ENCODE measurements at places on chromosomes 3 and 15.

DNA sequence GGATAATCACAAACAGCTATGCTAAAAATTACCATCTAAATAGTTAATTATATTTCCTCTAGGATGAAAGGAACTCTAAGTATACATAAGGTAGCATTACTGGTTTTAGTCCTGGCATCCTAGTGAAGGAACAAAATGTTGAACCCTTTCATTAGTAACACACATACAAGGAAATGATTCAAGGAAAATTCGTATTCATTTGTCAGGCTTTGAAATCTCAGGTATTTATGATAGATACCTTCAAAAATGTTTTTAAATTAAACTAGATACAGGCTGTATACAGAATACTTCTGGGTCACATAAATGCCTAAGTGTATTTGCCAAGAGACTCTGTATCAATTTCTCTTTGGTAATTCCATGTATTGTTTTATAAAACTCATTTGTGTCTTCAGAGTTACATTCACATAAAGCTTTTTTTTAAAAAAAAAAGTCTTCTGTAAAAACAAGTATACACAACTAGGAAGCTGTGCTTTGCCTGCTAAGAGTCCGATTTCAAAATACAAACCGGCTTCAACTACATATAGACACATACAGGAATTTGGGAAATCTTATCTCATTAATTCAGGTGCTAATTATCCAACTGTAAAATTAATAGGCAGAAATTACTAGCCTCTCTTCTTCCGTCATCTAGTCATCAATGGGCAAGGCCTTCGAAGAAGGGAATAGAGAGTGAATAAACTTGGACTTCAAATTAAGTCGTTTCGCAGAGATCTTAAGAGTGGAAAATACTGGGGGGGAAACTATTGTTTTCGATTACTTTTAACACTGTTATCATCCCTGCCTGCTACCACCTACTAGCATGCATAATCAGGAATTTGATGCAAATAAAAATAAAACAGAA is 1.3 kb downstream of the SECISBP2L start:
- DNase-seq: no peak

- no peak for DNase-seq
Measured at GRCh38 chr3:171164067-171164465, 137.5 kb upstream of the SLC2A2 start.

GRCh38 chr3:141644931-141645330 is 93.2 kb upstream of the RNF7 start:
- DNase-seq: peak; percentile 70

DNA sequence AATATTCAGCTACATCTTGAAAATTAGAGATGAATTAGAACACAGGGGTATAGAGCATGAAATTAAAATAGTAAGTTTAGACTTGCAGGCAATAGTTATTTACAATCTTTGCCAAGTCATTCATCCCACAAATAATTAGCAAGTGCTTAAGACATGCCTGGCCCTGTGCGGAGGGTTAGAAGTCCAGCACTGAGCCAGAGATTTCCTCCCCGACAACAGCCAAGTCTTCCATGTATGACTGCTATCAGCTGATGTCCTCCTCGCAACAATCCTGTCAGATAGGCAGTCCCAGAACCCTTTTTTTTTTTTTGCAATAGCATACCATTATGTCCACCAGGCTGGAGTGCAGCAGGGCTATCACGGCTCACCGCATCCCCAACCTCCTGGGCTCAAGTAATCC is 14.6 kb downstream of the SIN3A start:
- DNase-seq: no peak

GRCh38 chr3:101943029-101943428 is 93.7 kb downstream of the NFKBIZ start:
- no peak for DNase-seq

GRCh38 chr3:147620906-147621305 is 211.7 kb downstream of the ZIC1 start:
- no peak for DNase-seq

DNA sequence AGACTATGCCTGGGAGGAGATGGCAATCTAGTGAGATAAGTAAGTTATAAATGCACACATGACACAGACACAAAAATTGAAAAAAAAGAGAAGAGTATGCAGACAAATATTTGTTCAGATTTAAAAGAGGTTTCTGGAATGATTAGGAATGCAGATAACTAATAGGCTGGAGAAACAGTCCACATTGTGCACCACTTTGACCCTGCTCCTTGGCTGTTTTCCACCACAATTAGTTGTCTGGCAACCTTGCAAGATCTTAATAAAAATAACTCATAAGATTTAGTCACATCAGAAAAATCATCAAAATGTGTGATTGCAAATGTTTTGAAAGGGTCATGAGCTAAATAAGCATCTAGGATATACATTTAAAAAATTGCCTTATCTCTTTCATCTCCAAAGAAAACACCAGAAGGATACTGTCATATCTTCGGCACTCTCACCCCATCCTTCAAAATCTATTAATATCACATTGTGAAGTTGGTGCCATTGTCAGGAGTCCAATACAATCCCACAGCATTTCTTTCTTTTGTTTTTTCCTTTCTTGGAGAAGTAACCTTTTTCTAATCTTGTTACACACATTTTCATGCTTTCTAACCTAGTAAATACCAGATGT is 153.7 kb upstream of the KCNMB2 start:
- no peak for DNase-seq

GRCh38 chr15:42144841-42145375 is 11.5 kb downstream of the PLA2G4F start:
- DNase-seq: no peak

GRCh38 chr3:30193625-30194044 is 412.8 kb upstream of the TGFBR2 start:
- DNase-seq: no peak

- no peak for DNase-seq
Measured at GRCh38 chr15:71114066-71114680, 1.1 kb upstream of the THSD4 start.

DNA sequence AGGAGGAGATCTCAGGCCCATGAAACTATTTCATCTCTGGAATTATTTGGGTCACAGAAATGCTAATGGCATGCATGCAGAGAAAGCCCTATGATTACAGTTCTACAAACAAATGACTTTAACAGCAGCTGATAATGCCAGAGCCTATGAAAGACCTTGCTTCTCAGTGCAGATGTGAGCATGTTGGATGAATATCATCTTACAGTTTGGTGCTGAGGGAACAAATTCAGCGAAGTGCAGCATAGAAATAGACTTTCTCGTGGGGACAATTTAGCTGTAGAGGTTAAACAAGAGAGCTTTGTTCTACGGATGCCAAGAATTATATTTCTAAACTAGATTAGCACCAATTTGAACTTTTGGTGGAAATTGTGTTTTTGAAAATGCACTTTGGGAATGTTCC is 27.7 kb downstream of the PTX3 start:
- no peak for DNase-seq

- DNase-seq: no peak
Measured at GRCh38 chr15:55183679-55184078, 13.1 kb downstream of the RSL24D1 start.

DNA sequence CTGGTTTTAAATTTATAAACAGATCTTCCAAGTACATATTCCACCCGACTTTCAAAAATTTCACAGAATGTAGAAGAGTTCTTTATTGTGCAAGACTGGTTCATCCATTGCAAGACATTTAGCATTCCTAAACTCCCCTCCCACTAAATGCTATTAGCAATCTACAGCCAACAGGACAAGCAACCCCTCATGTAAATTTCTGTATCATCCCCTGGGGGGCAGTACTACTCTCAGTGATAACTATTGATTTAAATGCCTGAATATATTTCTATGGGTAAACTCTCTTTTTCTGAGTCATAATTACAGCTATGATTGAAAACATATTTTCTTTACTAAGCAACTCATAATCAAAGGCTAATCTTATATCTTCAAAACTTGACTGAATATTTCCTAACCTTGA is 10.7 kb upstream of the SLC15A2 start:
- DNase-seq: peak; percentile 4

DNA sequence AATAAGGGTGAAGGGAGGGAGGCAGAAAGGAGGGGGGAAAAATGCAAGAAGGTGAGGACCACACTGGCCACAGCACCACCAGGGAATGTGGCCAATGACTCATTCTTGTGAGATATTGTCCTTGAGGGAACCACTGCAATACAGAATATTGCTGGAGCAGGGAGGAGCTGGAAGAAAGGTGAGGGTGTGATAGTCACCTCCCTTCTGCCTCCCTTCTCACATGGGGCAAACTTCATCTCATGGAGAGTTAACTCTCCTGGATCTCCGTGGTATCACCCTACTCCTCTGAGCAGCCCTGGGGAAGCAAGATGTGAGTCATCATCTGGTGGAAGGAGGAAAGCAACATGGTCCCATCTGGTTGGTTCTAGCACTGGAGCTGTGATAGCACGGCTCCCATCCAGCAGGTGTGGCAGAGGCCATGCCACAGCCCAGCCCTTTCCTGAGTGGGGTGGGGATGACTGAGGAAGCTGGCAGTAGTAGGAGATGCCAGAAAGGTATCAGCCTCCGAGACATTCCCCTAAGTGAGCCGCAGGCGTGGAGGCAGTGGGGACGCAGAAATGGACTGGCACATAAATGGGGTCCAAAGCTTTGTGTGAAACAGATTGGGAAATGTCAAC is 115.9 kb upstream of the LPP start:
- no peak for DNase-seq

DNA sequence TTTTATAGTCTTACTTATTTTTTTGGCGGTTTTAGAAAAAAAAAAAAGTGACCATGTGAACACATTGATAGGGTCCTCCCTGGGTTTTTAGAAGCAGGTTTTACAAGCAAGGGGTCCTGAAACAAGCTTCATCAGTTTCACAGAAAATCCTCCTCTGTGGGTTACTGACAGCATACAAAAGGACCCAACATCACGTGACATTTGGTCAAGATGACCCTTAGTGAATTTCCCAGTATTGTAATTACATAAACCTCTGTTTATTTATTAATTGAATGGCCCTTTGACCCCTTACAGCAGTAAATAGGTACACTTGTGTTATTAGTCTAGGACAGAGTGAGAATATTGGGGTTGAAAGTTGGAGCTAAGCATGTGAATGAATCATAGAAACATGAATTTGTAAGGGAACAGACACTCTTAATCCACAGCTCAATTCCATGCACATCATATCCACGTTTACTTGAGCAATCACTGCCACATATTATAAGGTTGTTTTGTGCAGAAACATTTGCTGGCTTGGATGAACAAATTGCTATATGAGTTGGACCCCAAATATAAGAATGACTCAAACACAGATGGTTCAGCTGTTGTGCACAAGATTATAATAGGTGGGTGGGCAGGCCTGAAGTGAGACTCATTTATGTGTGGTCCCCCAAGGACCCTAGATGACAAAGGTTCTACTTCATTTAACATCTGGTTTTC is 137.5 kb downstream of the ZNF385D start:
- DNase-seq: no peak

GRCh38 chr15:69790632-69791031 is 307.1 kb downstream of the TLE3 start:
- no peak for DNase-seq

- no peak for DNase-seq
Measured at GRCh38 chr15:35308802-35309201, 223.7 kb upstream of the NANOGP8 start.

- DNase-seq: no peak
Measured at GRCh38 chr3:194575484-194576210, 57.6 kb downstream of the TMEM44 start.

DNA sequence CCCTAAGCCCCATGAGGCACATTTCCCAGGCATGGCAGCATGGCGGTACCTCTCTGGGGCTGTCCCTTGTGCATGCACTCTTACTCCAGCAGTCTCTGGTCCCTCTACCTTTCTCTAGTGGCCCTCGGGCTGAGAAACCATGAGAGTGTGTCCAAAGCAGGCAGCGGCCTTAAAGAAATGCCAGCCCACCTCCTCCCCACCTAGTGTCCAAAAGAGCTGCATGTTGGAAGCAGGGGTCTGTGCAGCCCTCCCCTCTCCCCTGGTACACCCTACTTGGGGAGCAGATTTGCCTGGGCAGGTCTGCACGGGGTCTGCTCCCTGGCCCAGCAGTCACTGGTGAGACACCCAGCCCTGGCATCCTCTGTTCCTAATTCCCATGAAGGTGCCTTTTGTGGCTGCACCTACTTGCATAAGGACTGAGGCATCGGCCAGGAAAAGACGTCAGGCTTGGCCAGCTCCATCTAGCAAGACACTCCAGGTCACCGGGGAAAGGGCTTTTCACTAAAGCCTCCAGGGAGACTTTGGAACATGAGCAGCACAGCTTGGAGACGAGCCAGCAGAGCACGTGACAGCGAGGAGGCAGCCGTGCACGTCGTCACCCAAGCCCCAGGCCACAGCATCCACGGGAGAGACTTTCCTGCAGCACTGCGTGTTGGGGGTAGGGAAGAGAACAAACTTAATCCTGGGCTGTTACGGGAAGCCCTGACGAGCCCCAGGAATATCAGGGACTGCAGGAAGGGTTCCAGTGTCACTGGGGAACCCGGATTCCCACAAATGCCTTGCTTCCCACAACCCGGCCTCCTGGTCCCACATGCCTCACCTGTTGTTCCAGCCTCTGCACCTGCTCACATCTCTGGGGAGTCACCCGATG is 38.8 kb downstream of the TM2D3 start:
- no peak for DNase-seq

DNA sequence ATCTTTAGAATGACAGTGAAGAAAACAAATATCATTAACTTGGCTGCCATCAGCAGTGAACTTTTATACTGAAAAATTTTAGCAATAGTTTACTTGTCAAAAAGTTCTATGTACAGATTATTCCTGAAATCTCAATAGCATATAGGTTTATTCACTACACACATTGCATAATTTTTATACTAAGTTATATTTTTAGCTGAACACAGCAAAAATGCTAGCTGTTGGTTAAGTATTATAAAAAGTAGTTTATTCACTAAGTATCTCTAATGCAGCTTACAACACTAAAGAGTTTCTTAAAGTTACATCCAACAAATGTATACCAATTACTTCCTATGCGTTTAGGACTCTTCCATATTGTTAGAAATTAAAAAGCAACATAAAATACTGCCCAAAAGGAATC is 131.9 kb downstream of the SCAPER start:
- no peak for DNase-seq

GRCh38 chr3:129572603-129573002 is 29.6 kb downstream of the H1-8 start:
- no peak for DNase-seq

DNA sequence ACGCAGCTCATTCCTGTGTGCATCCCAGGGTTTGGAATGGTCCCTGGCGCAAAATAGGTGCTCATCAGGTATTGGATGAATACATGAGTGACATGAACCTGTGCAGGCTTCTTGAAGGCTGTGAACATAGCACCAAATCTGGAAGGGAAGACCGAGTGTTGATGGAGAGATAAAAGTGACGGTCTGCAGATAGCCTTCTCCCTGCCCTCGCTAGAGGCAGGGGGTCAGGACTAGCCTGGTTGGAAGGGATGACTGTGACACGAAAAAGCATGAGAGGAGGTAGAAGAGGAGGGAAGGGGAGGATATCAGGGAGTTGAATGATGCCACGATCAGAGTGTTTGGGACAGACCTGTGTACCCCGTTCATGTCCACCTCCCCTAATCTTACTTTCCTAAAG is 267.1 kb downstream of the XXYLT1 start:
- no peak for DNase-seq

DNA sequence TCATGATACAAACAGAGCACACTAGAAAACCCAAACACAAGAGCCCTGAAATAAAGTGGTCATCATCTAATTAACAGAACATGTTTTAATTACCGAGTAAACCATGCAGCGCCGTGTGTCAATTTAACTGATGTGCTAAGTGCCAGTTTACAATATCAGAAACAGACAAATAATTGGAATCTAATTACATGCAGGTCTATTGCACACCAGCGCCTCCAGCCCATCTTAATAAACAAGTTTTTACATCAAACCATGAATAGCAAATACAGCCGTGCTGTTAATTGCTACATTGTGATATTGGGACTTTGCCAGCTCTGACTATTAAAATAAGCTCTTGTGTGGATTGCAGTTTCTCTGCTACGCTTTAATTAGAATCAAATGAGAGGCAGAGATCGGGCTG is 510.2 kb upstream of the MDFIC2 start:
- no peak for DNase-seq

All from CD4-positive, alpha-beta T cell treated with Interleukin-21 for 1 hour (primary cell).